Activated T-helper 17 cell treated with anti-CD3 and anti-CD28 coated beads, Interleukin-2, amount 50 U/mL, for 72 hours (primary cell): ENCODE measurements at places on chromosomes 12 and 14. TPM values are rescaled to one million over a fixed set of nuclear protein-coding genes. Genes with fewer than 3 reads are reported as not detected.

Gene WNT1
- not detected for total RNA-seq

Gene PTPRO
- total RNA-seq, result 2.3 TPM

Gene PTPRR
- total RNA-seq, result not detected

GRCh38 chr12:16407346-16407745, 59.9 kb downstream of the MGST1 start:
- no peak for ATAC-seq

- peak; percentile 34 for ATAC-seq
These were observed 10.7 kb downstream of the EIF2S1 start for GRCh38 chr14:67370830-67371229.

DNA sequence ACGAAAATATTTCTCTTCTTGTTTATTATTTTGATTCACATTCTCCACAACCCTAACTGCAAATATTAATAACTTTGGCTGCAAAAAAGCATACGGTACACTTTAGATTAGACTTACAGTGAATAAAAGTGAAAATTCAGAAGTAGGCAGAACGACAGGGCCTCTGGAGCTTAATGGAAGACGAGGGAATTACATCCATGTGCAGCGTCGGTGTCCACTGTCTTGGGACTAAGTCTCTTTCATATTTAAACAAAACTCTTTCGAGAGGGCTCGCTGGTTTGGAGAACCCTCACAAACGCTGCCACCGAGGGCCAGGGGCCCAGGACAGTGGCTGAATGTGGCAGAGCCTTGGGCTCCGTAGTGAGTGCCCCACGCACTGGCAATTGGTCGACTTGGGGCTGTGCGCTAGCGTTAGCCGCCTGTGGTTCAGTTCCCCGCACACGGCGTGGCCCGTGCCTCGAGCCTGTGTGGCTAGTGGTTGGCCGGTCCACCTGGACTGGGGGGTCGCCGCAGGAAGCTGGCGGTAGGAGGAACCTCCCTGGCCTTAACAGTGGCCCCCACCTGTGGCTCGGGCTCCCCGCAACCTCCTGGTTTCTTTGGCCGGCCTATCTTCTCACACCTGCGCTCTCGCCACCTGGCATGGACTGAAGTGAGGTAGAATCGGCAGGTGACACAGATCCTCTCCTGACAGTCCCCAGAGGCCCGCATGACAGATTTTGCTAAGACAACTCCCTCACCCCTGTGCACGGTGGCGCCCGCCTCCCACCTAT, 739 bp upstream of the PAX9 start:
- ATAC-seq, result no peak
